Urinary bladder (tissue), 4 donors: ENCODE measurements at places on chromosomes 6 and 20. TPM values are rescaled to one million over a fixed set of nuclear protein-coding genes. Genes with fewer than 3 reads are reported as not detected.

SLC32A1 gene
- not detected for polyA plus RNA-seq

KIAA0408 gene
- 14.9 TPM for polyA plus RNA-seq

TUBB1 gene
- 0.05 TPM for polyA plus RNA-seq

HLA-DQA1 gene
- 41.8 TPM for polyA plus RNA-seq

CCN6 gene
- polyA plus RNA-seq, result not detected

ETV7 gene
- 1.5 TPM for polyA plus RNA-seq

SPTLC3 gene
- polyA plus RNA-seq, result 3.1 TPM

KCNS1 gene
- polyA plus RNA-seq, result 0.16 TPM

PRPH2 gene
- polyA plus RNA-seq, result 1.1 TPM

WFDC9 gene
- polyA plus RNA-seq, result not detected

POU3F2 gene
- 0.03 TPM for polyA plus RNA-seq

MYO6 gene
- polyA plus RNA-seq, result 12.4 TPM

SLC17A3 gene
- polyA plus RNA-seq, result not detected

SDHAF4 gene
- polyA plus RNA-seq, result 8.3 TPM

SPATS1 gene
- not detected for polyA plus RNA-seq

RIMS4 gene
- 0.14 TPM for polyA plus RNA-seq
